ENCODE measurements at places on chromosomes 13 and 19.

- no peak for DNase-seq
Measured at GRCh38 chr13:110237875-110238817, 68.8 kb downstream of the COL4A1 start.

- DNase-seq, result peak; percentile 50
Measured at GRCh38 chr19:54420383-54421168, 5.3 kb downstream of the TTYH1 start.

DNA sequence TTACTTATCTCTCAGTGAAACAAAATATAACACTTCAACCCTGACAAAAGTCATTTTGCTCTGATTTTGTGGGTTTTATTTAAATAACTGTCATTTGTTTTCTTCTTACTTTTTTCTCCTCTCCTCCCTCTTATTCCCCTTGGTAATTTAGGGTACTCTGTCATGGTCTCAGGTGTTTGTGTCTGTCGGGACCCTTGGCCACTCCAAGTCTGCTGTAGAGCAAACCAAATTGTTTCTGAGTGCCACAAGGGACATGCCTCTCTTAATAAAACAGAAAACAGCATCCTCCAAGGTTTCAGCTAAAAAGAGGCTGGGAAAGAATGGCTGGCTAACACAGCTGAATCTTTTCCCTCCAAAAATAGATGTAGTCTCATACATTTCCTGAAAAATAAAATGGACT is 573.1 kb upstream of the KLF12 start:
- DNase-seq, result no peak

DNA sequence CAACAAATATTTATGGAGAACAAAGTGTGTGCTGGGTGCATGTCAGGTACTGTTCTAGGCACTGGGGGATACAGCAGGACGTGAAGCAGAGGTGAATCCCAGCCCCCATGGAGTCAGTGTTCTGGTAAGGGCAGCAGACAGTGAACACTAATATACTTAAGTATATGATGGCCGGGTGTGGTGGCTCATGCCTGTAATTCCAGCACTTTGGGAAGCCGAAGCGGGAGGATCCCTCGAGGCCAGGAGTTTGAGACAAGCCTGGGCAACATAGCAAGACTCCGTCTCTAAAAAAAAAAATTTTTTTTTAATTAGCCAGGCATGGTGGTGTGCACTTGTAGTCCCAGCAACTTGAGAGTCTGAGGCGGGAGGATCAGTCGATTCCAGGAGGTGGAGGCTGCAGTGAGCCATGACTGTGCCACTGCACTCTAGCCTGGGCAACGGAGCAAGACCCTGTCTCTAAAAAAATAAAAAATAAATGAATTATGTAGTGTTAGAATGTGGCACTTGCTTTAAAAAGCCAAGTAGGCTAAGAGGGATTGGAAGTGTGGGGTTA is 22.6 kb downstream of the CHST8 start:
- DNase-seq, result no peak

DNA sequence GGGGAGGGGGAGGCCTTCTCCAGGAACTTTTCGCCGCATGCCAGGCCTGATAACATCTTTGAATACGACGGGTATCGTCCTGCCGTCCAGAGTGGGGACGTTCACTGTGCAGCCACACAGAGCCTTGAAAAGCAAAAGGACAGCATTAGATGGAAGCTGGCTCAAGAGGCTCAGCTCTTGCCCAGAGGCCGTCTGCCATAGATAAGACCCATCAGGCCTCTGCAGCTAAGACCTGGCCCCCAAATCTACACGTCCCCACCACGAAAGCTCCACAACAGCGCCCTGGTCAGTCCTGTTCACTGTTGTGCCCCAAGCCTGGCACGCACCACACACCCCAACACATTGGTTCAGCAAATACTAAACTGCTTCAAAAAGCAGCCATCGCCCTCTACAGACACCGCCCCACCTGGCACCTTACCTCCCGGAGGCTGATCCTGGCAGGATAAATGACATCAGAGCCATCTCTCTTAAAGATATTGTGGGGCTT is 2.1 kb downstream of the DNAJB1 start:
- DNase-seq, result no peak
